ENCODE measurements at places on chromosomes 5 and 9.

GRCh38 chr9:17509701-17510100 lies 69.2 kb upstream of the SH3GL2 start:
- no peak for DNase-seq

DNA sequence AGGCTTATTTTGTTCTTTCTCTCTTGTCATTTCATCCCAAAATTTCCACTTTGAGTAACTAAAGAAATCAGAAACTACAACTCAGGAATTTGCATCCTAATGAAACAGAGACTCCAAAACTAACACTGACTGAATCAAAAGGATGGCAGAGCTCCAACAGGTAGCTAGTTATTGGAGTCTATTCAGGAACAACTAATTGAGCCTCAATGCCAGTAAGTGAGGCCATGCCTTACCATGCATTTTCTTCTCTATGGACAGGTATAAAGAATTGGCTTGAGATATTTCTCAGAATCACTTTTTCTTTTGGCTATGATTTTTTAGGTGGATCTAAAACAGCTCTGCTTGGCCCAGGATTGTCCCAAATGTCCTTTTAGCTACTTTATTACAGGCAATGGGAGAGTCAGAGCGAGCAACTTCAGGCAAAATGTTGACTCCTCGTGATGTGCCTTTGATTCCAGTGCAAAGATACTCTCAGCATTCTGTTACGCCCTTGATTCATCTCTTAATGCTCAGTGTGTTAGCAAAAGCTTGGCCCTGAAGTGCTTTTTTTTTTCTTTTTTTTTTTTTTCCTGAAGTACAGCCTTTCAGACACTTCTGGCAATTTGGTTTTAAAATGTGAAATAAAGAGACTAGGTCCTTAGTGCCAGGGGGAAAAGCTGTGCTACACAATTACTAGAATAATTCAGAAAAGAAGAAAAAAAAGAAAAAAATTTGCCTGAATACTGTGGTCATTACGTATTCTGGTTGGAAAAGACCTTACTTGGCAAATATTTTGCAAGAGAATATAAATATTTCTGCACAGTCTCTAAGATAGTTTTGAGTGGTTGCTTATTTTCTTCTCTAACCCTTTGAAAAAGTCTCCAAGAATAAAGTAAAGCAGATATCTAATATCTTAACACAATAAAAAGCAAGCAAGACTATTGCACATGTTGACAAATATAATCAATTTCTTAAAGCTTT lies 423.7 kb downstream of the ANXA1 start:
- peak; percentile 28 for DNase-seq

DNA sequence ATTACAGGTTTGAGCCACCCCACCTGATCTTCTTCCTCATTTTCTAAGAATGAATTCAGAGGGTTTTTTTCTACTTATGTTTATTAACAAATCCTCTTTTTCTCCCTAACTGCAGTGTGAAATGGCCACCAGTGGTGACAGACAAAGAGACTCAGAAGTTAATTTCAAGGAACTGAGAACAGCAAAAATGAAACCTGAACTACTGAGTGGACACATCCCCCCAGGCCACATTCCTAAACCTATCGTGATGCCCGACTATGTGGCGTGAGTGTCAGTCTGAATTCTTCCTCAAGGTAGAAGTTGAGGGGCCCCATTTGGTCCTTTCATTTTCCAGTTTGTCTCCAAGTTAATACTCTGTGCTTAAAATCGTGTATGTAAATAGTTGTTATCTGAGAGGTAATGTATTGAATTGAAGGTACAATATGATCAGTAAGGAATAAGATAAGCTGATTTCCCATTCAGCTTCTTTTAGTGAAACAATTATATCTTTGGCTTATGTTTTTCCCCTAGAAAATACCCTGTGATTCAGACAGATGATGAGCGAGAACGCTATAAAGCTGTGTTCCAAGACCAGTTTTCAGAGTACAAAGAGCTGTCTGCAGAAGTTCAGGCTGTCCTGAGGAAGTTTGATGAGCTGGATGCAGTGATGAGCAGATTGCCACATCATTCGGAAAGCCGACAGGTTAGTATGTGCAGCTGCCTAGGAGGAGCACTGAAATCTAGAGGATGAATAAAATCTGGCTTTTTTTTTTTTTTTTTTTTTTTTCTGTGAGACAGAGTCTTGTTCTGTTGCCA lies 17.7 kb downstream of the MARVELD2 start:
- DNase-seq = no peak

DNA sequence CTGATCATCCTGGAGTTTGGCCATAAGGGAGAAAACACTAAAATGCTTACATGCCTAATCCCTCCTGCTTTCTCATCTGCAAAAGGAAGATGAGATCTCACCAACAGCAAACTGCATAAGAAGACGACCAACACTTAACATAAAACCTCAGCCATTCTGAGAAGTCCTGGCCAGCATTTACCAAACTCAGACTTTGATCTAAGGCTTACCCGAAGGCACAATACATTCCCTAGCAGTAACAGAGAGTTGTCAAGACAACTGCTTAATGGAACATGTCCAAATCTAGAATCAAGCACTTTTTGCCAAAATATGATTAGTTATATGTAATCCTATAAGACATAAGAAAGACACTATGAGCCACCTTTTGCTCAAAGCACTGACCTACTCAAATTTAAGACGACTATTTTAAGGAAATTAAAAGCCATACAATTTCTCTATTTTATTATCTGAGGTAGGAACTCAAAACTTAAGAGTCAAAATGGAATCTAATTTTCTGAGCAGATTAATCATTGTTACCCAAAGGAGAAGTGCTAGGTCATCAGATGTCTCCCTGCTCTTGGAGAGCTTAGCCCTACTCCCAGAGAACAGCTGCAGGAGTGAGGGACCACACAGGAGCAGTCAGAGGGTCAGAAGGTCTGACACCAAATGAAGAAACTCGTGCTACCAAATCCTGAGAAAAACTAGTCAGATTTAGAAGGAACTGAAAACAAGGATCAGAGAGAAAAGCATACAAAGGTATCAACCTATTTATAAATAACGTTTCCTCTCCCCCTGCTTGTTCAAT lies 39.3 kb downstream of the EPB41L4A start:
- DNase-seq = no peak

- no peak for DNase-seq
These were observed 63.4 kb downstream of the MTREX start for GRCh38 chr5:55371145-55371544.

- no peak for DNase-seq
These were observed 1146.9 kb upstream of the DMAC1 start for GRCh38 chr9:8946461-8946860.

- DNase-seq = peak; percentile 8
These were observed 58.7 kb downstream of the NXNL2 start for GRCh38 chr9:88593537-88594185.

- no peak for DNase-seq
These were observed 64.9 kb downstream of the NTNG2 start for GRCh38 chr9:132226571-132227430.

DNA sequence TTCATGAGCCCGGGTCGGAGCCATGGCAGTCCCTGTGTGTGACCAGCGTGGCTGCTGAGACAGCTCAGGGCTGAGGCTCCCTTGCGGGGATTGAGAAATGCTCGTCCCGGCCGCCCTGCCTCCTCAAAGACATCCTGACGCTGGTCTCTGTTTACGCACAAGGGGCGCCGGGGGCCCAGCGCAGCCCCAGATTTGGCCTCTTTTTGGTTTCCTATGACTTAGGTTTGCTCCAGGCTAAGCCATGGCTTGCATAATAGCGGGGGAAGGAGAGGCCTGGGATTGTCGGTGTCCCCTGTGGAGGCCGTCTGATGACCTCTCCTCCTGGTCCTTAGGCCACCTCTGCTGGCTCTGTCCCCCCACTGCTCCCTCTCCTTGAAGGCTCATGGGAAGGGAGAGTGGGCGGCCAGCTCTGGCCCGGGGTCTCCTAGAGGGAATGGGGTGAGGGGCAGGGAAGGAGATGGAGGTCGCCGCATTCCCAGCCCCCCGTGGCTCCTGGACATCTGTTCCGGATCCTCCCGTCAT lies 3.5 kb downstream of the LAMC3 start:
- DNase-seq = no peak

DNA sequence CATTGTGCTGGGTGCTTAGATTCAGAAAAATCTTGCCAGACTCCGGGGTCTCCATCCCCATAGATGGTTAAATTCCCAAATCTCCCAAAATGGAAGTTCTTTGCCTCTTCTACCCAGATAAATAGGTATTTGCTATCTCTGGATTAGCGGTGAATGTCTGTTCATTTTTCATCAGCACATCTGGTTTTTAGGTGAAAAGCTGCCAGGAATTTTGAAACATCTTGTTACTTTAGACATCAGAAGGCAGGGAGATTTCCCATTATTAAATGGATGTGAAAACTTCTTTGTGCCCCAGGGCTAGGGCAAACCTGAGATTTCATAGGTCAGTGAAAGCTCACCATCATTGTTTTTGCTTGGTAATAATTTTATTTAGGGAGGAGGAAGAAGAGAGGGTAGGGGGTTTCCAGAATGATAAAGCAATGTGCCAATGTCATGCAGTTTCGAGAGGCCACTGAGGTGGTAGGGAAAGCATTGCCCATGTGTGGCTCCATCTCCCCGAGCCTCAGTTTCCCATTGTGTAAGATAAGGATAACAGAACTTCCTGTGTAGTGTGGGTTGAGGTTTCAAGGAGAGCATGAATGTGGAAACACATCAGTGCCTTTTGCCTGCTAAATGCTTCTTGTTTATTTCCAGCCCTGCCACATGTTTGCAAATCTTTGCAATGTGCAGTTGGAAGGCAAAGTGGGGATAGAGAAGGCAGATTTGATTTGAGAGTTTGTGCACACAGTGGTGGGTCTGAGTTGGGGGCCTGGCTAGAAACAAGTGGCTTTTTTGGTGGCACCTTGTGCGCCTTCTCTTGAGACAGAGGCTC lies 147.2 kb upstream of the KLF4 start:
- no peak for DNase-seq

DNA sequence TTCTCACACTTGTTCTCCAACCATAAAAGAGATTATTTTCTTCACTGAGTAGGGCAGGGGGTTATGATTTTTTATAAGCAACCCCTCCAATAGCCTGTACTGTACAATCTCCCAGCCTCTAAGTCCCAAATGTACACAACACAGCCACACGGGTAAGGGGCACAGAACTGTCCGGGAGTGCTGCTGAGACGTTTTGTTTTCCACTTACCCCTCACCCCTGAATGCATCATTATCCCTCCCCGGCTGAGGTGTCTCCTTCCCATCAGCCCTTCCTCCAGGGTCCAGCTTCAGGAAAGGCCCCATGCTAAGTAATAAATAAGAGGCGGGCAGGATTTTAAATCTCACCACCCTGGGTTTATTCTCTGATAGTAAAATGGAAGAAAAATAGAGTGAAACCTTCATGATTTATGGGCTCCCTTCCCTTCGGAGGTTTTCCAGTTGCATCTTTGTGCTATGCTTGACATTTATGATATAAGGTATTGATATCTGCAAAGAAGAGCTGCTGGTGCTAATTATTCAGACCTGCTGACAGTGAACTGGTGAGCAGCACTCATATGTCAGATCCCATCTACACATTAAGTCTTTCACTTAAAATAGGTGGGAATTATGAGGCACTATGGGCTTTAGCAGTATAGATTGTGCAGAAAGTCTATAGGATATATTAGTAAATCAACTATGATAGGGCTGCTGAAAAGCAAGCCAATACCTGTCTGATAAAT lies 67.2 kb upstream of the MEGF10 start:
- no peak for DNase-seq

GRCh38 chr9:114769624-114770023 lies 36.2 kb downstream of the TNFSF15 start:
- no peak for DNase-seq

Measured in NCI-H2171 treated with DMSO at 0.1 percent for 48 hours (cell line).